Small intestine (tissue), 16 donors: ENCODE measurements at places on chromosomes 13 and 19. TPM values are rescaled to one million over a fixed set of nuclear protein-coding genes. Genes with fewer than 3 reads are reported as not detected.

- H3K27ac ChIP-seq = no peak overlapping the region
- no peaks in the 10 kb centered on the region for H3K27me3 ChIP-seq
- H3K4me3 ChIP-seq = no peak overlapping the region
These were observed 709.4 kb downstream of the PCDH9 start for GRCh38 chr13:66520511-66521355.

DNA sequence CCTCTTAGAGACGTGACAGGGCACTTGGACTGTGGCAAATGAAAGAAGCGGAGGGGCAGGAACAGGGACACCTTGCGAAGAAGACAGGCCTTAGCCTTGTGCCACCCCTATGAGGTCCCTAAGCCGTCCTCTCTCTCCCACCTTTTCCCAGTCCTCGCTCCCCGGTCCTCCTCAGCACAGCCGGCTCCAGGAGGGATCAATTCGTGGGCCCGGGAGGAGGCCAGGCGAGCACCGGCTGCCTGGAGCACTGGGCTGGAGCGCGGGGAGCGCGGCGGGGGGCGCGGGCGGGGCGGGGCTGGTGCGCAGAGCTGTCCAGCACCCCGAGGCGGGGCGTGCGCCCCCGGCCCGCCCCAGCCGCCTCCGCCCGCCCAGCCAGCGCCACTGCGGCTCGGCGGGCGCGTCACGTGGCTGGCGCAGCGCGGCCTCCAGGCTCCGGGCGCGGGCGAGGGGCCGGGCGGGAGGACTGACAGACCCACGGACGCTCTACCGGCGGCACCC is at the start of gene LRP3:
Gene LRP3, plus strand, starts transcription at position 466 of the 498 bp plus-strand sequence. CDS start 456 bp downstream, outside the sequence.
- peaks cover 2% of the 10 kb centered on the region for H3K27me3 ChIP-seq
- peaks cover 26% of the 10 kb centered on the region for H3K36me3 ChIP-seq
- no peaks in the 10 kb centered on the region for H3K4me1 ChIP-seq
- H3K27ac ChIP-seq = no peak within 1 kb of the TSS
- peak within 1 kb of the TSS; percentile 62 for H3K4me3 ChIP-seq
- DNase-seq = peak; percentile 66

DNA sequence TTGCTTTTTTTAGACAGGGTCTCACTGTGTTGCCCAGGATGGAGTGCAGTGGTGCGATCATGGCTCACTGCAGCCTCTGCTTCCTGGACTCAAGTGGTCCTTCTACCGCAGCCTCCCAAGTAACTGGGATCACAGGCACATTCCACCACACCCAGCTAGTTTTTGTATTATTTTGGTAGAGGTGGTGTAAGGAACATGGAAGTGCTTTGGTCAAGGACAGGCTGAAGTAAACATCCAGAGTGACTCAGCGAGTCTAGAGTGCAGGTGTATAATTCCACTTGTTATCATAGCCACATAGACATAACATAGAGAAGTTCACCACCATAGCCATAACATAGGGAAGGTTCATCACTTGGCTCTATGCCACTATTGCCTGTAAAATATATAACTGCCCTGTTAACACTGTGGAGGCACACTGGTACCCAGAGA is 98.6 kb downstream of the RBM26 start:
- H3K27me3 ChIP-seq = no peaks in the 10 kb centered on the region
- H3K27ac ChIP-seq = no peak overlapping the region
- no peaks in the 10 kb centered on the region for H3K4me1 ChIP-seq
- no peak for DNase-seq

CACNG6 gene
- polyA plus RNA-seq = not detected

GRCh38 chr19:35031072-35031881 is 1.0 kb downstream of the SCN1B start:
- DNase-seq = peak; percentile 40
- peaks cover 7% of the 10 kb centered on the region for H3K27me3 ChIP-seq
- H3K27ac ChIP-seq = no peak overlapping the region
- no peak overlapping the region for H3K4me3 ChIP-seq
